Left renal cortex interstitium (tissue), 4 donors: ENCODE measurements at places on chromosomes 6 and 20. TPM values are rescaled to one million over a fixed set of nuclear protein-coding genes. Genes with fewer than 3 reads are reported as not detected.

- DNase-seq, result no peak
Observed at GRCh38 chr6:132054525-132054924, 103.4 kb upstream of the CCN2 start.

- DNase-seq, result no peak
Observed at GRCh38 chr6:53359843-53360092, 11.0 kb upstream of the ELOVL5 start.

- DNase-seq, result no peak
Observed at GRCh38 chr6:83735461-83735860, 26.6 kb upstream of the SNAP91 start.

- DNase-seq, result no peak
Observed at GRCh38 chr6:1798303-1798964, 188.7 kb downstream of the FOXC1 start.

DNA sequence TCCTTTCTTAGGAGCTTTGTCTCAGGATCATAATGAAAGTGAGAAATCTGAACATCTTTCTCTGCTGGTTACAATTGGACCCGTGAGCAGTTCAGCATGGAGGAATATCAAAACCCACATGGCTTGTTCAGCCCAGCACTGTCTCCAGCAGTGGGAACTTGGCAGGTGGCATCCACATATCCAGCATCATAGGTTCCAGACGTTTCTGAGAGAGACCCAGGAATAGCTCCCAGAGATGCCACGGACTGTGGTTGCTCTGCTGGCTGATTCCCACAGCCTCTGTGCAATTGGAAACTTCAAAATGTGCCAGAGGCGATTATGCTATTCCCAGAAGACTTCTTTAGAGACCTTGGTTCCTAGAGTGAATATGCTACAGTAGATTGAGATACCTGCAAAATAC, 76.4 kb downstream of the PHACTR2 start:
- no peak for DNase-seq

DNA sequence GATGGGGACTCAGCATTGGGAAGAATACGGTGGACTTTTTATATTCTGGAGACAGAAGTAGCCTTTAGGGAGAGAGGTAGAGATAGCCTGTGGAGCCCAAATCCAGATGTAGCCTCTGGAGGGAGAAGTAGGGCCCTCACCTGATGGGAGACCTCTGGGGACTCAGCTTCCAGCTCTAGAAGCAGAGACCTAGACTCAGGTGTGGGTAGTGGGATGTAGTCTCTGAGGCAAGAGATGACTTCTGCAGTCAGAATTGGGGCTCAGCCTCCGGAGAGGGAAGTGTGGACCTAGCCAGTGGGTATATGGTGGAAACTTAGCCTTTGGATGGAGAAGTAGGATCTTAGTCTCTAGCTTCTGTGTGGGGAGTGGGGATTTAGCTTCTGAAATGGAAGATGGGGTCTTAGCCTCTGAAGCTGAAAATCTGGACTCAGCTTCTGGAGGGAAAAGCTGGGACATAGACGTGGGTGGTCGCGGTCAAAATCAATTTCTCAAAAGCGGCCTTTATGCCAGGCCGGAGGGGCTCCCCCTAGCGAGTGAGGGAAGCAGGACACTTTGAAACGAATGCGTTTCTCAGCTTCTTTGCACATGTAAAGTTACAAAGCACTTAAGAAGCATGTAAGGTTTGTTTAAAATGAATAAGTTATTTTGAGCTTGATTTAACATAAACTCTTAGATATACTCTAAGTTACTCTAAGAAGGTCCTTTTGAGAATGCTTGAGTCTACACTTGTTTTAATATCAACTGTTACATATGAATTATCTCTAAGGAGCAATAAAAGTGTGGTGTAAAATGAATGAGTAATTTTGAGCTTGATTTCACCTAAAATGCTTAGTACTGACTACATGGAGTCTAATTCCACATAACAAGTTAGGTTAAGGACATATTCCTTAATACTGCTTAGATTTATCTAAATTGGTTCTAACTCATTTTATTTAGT, 12.9 kb upstream of the ZNF343 start:
- no peak for DNase-seq

- no peak for DNase-seq
Observed at GRCh38 chr20:23826541-23827021, at the start of gene CST2. Gene CST2, minus strand, starts transcription at chr20:23826729. Its CDS starts 69 bp downstream, at chr20:23826660.

DNA sequence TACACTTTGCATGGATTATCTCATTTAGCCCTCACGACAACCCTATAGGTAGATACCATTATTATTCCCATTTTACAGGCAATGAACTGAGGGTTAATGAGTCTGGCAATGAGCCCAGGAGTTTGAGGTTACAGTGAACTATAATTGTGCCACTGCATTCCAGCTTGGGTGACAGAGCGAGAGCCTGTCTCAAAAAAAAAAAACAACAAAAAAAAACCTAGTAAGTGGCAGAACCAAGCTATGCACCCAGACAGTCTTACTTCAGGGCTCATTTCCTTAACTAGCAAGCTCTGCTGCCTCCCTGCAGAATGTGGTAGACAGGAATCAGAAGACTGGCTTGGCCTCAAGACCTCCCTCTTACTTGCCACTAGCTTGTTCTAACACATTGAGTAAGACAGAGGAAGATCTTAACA, 71.9 kb upstream of the RREB1 start:
- DNase-seq, result no peak

- no peak for DNase-seq
Observed at GRCh38 chr6:7292596-7293255, 20.3 kb downstream of the SSR1 start.

DNA sequence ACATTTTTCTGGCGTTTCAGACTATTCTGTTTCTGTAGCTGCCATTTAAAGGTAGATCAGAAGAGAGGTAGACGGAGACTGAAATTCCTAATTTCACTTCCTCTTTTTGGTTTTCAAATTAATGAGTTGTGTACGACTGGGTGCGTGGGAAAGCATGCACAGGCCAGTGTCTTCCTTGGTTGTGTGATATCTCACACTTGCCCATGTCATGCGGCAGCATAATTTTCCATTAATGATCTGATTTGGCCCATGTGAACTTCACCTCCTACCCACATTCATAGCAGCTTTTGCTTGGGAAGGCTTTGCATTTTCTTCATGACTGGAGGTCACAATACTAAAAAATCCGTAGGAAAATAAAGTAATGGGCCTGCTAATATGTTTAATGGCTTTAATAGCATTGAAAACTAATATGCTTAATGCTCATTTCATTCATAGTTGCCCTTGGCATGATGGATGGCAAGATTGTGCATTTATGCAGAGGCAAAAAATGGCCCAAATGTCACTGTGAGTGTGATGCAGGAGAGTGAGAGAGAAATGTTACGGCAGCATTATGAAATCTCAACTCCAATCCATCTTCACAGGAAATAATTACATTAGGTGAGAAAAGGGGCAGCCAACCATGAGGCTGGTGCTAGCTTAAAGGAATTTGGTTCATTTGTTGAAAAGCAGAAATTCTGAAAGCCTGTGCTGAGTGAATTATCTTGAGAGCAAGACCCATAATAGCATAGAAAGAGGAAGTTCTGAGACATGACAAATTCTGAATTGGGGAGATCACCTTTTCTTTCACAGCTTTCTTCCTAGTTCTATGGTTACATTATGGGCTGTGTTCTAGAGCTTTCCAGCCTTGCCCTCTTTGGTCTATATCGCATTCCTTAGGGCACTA, 69.0 kb upstream of the UST start:
- no peak for DNase-seq

- no peak for DNase-seq
Observed at GRCh38 chr6:38404355-38404754, 235.4 kb downstream of the BTBD9 start.

DNA sequence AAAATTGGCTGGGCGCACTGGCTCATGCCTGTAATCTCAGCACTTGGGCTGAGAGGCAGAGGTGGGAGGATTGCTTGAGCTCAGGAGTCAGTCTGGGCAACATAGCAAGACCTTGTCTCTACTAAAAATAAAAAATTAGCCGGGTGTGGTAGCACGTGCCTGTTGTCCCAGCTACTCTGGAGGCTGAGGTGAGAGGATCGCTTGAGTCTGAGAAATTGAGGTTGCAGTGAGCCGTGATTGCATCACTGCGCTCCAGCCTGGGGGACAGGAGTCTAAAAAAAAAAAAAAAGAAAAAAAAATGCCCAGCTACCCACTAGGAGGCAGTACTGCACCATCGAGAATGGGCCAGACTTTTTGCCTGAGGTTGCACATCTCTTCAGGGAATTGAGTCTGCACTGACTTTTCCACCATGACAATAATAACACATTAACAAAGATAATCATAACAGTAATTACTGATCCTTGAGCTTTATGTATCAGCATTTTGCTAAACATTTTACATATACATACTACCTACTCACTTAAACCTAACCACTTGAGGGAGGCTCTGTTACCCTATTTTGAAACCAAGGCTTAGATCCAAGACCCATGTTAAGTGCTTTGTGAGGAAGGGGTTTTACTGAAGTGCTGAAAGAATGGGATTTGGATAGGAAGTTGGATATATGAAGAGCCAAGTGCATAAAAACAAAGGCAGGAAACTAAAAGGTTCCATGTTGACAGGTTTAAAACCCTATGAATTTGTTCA, 21.0 kb downstream of the SRSF3 start:
- DNase-seq, result no peak

DNA sequence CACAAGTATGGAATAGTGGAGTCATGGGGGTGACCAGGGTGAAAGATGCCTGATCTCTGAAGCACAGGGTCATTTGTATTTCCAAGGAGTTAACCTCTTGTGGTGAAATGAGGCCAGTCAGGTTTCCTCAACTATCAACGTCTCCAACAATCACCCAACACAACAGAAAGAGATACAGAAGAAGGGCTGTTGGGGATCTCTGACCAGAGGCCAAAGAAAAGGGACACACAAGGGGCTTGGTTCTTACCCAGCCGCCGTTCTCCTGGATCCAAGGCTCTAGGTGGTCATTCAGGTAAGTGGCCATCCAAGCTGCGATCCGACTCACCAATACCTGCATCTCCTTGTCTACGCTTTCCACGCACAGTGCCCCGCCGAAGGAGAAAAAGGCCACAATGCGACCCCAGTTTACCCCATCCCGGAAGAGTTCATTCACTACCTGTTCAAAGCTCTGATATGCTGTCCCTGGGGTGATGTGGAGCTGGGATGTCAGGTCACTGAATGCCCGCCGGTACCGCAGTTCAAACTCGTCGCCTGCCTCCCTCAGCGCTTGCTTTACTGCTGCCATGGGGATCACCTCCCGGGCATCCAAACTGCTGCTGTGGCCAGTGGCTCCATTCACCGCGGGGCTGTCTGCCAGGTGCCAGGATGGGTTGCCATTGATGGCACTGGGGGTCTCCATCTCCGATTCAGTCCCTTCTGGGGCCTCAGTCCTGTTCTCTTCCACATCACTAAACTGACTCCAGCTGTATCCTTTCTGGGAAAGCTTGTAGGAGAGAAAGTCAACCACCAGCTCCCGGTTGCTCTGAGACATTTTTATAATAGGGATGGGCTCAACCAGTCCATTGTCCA, 1.0 kb downstream of the BCL2L1 start:
- no peak for DNase-seq

DNA sequence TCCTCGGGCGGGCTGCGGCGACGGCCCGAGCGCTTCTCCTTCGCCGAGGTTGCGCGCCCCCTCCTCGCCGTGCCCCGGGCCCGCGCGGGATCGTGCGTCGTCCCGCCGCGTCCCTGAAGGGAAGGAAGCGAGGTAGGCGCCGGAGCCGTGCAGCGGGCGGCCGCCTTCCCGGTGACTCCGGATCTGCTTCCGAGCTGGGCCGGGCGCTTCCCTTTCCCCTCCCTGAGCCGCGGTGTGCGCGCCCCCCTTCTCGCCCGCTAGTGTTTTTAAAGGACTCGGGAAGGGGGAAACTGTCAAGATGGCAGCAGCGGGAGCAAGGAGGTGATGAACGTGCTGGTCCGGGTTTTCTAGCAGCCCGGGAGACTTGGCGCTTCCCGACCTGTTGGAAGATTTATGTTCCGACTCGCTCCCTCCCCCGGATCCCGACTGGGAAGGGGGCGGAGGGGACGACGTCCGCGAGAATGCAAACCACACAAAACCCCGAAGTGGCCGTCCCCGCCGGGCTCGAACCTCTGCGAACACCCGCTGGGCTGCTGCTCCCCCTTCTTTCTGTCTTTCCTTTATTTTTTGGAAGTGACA, 744 bp upstream of the FOXO3 start:
- DNase-seq, result peak; percentile 85

GRCh38 chr6:50655848-50656453, 57.4 kb upstream of the TFAP2D start:
- no peak for DNase-seq

GRCh38 chr6:8400663-8401062, 34.7 kb downstream of the SLC35B3 start:
- no peak for DNase-seq

- no peak for DNase-seq
Observed at GRCh38 chr6:128202169-128202765, 301.4 kb upstream of the THEMIS start.

- no peak for DNase-seq
Observed at GRCh38 chr6:46715141-46715540, 20.0 kb downstream of the PLA2G7 start.

DNA sequence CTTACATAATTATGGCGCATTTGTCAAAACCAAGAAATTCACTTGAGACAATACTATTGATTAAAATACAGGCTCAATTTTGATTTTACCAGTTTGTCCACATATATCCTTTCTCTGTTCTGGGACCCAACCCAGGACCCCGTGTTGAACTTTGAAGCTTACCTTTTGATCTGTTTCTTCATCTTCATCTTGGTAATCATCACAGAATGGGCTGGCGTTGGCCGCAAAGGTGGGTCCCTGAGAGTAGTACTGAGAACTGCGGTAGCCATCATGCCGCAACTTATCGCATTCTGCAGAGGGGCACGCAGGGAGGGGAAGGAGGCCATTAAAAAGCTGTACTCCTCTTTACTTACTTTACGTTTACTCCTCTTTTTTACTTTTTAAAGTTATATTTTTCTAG, 26.1 kb downstream of the NHSL1 start:
- DNase-seq, result no peak

- no peak for DNase-seq
Observed at GRCh38 chr6:149166747-149167146, 150.8 kb upstream of the TAB2 start.

DNA sequence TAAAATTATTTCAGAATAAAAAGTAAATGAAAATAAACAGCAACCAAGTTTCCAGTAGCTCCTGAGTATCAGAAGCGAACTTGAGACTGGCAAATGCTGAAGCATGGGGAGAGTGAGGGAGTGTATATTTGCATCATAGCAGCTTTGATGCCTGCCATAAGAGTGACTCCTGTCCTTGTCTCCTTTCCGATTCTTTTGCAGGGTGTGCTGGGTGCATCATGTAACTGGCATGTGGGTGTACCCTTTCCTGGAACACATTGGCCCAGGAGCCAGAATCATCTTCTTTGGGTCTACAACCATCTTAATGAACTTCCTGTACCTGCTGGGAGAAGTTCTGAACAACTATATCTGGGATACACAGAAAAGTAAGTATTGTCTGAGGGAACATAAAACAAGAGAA, 117.4 kb downstream of the ADAT2 start:
- DNase-seq, result no peak

- no peak for DNase-seq
Observed at GRCh38 chr20:24783631-24784492, 165.2 kb upstream of the CST7 start.

The BHLHE23 gene
- polyA plus RNA-seq, result not detected

The BACH2 gene
- polyA plus RNA-seq, result 9.5 TPM

The SAMD10 gene
- polyA plus RNA-seq, result 8.7 TPM

The ABHD16B gene
- not detected for polyA plus RNA-seq

The SOX4 gene
- 170 TPM for polyA plus RNA-seq

The TREM2 gene
- polyA plus RNA-seq, result 0.28 TPM

The XKR7 gene
- 0.32 TPM for polyA plus RNA-seq

The PPIL6 gene
- polyA plus RNA-seq, result 18.5 TPM

The RFX6 gene
- not detected for polyA plus RNA-seq

The RNF182 gene
- polyA plus RNA-seq, result 2.9 TPM
